ENCODE measurements at places on chromosomes 3 and 15.
A peak's percentile ranks its signal among the peaks of the same experiment; 100 is the strongest.

- DNase-seq, result peak; percentile 44
Observed at GRCh38 chr15:41695750-41696436, 35.7 kb downstream of the MGA start.

DNA sequence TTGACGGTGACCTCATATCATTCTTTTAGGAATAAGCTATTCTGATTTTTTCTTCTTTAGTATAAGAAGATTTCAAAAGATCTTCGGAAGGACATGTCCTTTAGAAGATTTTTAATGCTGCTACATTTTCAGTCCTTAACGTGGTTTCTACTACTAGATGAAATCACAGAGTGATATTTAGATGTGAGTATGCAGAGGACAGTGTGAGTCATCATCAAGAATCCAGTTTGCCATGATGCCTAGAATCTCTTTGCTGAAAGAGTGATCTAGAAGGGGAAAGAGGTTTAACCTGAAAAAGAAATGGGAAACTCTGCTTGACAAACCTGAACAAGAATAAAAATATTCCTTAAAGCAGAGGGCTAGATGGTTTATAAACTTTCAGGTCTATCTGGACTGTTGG lies 43.2 kb downstream of the SLC7A14 start:
- no peak for DNase-seq

DNA sequence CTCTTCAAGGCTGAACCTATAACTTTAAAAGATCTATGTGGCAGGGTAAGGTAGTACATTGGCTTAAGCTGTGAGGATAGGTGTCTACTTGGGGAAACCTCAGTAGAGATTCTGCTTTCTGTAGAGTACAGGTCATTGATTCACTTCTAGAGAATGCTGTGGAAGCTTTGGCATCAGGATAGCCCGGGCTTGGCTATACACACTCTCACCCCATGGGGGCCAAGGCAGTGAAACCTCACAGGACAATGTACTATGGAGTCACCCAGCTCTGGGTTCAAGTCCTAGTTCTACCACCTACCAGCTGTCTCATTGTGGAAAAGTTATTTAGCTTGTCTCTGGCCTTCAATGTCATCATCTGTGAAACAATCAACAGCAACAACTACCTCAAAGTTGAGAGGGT lies 9.0 kb downstream of the MTFMT start:
- DNase-seq, result no peak

GRCh38 chr3:161349529-161350312 lies 21.6 kb downstream of the SPTSSB start:
- no peak for DNase-seq

DNA sequence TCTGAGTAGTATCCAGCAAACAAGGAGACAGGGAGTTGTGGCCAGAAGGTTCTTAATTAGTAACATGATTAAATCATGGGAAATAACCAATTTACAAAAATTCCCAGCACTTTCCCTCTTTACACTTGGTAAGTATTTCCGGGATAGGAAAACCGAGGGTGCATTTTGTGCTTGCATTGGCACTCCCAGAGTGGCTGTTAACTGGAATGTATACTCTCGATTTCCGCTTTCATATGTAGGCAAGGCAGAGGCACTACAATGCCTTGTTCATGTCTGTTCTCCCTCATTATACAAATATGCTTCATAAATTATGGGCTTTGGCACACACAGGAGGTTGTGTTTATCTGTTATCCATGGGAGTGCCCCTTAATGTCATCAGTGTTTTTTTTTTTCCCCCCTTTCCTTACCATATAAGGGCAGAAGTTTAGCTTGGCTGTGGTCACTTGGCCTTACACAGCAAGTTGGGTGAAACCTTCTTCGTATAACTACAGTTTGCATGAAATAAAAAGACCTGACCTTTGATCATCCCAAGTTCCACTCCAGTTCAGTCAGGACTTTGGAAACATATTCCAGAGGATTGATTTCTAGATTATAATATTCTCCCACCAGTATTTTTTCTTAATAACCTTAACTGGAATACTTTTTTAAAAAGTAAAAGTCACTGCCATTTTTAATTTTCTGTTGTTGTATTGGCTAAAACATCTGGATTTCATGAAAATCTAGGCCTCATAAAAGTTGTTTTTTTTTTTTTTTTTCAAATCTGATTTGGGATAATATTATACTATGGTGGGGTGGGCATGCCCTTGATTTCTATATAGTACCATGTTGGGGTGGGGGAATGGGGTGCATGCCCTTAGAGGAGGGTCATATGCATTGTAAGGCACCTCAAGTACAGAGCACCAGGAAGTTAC lies 8.9 kb downstream of the TPM1 start:
- no peak for DNase-seq

DNA sequence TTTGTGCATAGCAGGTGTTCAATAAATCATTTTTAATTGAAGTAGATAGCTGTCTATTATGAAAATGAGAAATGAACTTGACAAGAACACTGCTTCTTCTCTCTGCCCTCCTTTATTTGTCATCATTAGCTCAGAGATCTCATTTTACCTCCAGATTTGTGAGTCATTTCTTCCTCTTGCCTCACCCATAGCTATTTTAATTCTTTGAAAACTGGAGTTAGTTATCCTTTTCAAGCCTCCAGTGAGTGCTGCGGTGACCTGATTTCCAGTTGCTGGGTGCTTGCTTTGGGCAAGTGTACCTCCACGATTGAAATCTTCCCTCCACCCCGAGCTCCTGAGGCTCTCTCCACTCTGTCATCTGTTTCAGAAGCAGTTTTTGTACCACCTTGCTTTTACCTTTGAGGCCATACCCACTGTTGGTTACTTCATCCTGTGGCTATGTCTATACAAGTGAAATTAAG lies 114.6 kb downstream of the NFKBIZ start:
- DNase-seq, result no peak

DNA sequence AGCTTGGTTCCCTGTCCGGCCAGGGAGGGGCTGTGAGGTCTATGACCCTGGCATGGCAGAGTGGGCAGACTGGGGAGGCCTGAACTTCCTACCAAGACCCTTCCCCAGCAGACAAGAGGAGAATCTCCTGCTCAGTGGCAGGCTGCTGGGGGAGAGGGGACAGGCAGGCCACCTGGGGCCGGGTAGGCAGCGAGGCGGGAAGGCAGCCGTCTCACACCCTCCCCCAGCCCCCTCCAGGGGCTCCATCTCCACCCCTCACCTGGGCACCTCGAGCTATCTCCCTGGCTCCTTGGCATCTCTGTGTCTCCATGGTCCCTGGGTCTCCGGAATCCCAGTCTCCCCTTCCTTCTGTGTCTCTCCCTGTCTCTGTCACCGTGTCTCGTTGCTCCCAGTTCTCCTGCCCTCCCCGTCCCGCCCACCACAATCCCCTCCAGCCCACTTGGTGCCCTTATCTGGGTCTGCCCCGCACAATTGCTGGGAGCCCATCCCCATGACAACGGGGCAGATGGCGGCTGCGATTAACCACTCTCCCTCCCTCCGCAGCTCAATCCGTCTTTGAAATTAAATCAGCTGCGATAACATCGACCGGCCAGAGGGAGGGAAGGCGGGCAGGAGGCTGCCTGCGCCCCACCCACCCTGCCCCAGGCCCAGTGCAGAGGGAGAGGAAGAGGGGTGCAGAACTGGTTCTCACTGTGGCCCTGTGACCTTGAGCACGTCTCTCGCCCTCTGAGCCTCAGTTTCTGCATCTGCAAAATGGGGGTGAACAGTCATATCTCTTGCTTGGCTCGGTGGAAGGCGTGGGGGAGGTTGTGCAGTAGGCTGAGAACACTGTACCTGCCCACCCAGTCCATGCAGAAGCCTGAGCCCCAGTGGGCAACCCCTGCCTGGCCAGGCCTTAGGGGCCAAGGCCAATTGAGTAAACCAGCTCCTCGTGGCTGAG lies 9.6 kb downstream of the DNAJB8 start:
- DNase-seq, result no peak

DNA sequence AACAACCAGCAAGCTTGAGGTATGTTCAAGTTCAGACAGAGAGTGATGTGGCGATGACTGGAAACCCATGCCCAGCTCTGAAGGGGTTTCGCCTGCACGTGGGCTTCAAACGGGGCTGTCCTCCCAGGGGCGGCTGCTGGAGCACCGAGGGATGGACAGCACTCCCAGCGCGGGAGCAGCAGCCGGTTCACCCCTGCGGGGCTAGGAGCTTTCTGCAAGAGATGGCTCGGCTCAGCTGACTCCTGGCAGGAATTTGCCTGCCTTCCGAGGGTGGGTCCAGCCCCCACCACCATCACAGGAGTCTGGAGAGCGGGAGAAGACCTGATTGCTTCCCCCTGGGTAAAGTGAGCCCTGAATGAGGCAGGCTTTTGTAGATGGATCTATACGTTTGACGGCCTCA lies 66.9 kb downstream of the ASB7 start:
- no peak for DNase-seq

GRCh38 chr3:142595581-142595950 lies 627 bp upstream of the PLS1 start:
- no peak for DNase-seq

DNA sequence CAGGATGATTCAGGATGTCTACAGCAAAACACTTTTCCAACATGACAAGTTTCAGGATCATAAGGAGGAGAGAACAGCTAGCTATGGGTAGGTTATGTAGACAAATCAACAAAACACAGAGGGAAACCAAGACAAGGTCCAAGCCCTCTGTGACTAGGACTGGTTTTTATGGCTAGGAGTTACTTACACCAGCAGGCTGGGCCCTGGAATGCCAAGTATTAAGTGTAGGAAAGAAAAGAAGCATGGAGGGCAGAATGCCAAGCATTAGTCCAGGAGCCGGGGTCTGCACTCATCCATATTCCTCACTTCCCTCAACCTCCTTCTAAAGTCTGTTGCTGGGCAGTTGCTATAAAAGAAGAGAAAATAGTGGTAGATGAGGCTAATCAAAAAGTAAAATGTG lies 35.3 kb upstream of the PPP2R3A start:
- no peak for DNase-seq

GRCh38 chr3:137259701-137260100 lies 301.9 kb downstream of the IL20RB start:
- DNase-seq, result no peak
